ENCODE measurements at places on chromosomes 6 and 20.

GRCh38 chr6:485655-486170 lies 94.2 kb downstream of the IRF4 start:
- DNase-seq = no peak

GRCh38 chr20:46089167-46089416 lies 670 bp downstream of the NCOA5 start:
- peak; percentile 63 for DNase-seq

DNA sequence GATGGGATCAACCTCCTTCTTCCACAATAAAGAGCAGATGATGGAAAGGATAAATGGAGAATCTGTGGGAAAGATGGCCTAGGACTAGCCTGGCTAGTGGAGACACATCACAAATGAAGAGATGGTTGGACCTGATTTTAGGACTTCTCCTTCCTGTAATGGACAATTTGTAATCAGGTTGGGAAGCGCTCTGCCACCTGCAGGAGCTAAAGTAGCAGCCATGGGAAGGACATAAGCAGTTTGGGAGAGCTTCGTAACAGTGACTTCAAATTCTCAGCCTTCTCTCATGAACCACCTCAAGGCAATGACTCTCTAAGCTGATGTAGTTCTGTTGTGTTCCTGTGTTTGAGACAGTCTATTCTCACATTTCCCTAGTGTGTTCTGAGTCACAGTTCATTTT lies 137.9 kb upstream of the BMP2 start:
- no peak for DNase-seq

DNA sequence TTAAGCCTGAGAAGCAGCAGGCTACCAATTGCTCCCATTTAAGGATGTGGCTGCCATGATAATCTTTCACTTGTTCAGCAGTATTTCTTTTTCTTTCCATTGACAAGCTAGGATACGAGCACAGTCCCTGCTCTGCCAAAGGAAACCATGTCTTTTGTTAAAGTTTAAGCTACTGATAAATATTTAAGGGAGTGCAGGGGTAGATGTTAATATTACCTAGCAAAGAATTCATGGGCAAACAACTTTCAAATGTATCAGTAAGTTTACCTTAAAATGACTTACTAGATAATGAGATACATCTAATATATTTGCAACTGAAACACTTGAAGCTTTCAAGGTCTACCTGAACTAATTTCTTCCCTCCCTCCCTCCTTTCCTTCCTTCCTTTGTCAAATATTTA lies 77.3 kb downstream of the OPN5 start:
- DNase-seq = no peak

- DNase-seq = peak; percentile 16
Observed at GRCh38 chr6:151379933-151380847, 11.2 kb downstream of the ZBTB2 start.

DNA sequence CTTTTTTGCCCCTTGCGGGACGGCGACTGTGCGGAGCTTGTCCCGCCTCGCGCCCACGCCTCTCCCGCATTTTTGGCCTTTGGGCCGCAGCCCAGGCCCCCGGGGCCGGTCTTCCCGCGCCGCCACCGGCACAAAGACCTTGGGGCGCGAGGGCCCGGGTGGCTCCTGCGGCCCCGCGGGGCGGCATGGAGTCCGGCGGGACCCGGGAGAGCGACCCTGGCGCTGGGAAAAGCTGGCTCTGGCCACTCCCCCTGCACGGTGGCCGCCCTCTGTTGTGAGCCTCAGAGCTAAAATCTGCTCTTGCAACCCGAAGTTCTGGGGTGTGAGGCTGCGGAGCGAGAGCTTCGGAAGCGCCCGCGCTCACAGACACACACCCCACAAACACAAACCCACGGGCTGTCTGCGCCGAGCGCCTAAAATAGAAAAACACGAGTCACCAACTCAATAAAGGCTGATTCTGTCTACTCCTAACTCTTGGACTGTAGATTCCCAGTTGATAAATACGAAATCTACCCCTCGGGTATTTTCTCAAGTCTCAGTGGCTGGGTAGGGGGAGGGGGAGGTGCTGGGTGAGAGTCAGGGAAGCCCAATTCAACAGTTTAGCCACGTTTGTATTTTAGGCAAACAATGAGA lies 496 bp upstream of the BEND3 start:
- peak; percentile 42 for DNase-seq

DNA sequence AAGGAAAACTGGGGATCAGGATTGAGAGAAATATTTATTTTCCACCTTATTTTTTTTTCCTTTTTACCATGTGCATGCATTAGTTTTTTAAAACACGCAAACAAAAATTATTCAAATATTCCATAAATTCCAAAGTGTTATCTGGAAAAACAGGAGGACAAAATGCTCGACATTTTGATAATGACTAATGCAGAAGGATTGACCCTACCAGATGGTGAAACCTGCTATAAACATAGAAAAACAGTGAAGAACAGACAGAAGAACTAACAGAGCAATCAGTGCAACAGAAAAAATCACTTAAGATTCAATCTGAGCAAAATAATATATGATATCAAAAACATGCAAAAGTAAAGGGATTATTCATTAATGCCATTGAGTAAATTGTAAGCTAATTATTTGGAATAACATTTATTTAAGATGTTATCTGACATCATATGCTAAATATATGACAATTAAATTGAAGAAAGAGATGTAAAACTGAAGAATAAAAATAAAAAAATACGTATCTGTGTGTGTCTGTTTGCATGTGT lies 218.4 kb downstream of the LMBRD1 start:
- DNase-seq = no peak

- DNase-seq = no peak
Observed at GRCh38 chr6:148888856-148889255, 142.0 kb downstream of the UST start.

DNA sequence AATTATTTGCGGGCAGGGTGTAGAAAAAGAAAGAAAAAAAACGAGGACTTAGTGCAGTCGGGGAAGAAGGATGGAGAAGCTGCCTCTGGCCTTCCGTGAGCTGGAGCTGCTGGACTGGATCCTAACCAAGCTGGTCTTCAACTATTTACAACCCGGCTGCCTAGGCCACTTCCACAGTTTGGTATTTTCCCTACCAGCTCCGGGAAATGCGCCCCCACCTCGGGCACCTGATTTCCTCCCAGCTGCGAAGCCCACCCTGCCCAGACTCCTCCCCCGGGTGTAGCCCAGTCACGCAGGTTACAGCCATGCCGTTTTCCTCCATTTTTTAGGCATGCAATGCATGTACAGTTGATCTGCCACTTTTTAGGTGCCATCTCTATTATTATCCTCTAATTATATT lies 21.2 kb downstream of the THEMIS start:
- peak; percentile 23 for DNase-seq
